ENCODE measurements at places on chromosomes 13 and 19.

GRCh38 chr13:111179908-111180760 lies 65.0 kb downstream of the ARHGEF7 start:
- no peak for DNase-seq

DNA sequence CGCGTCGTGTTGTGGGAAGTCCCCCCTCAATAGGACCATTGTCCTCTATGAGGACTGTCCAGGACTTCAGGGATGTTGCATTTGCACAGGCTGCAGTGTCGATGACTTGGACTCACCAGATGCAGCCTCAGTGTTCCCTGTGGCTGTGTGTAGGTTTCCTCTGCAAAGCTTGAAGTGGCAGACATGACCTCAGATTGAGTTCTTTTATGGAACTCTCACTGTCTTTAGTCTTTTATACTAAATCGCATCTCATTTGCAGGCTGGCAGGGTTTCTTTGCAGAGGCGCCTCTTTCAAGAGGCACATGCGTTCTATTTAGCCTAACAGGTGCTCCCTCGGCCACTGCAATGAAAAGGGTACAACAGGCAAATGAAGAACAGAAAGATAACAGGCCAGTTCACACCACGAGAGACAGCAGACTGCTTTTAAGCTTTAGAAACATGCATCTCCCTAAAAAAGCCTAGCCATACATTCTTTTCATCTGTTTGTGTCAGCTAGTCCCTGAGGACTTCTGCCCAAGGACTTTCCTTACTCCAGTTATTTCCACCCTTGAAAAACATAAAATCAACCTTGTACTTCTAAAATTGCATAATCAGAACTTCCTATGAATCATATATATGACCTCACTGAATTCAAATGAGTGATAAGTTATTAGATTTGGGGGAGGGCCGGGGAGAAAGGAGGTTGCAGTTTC lies 118.4 kb downstream of the RAB20 start:
- DNase-seq: no peak

DNA sequence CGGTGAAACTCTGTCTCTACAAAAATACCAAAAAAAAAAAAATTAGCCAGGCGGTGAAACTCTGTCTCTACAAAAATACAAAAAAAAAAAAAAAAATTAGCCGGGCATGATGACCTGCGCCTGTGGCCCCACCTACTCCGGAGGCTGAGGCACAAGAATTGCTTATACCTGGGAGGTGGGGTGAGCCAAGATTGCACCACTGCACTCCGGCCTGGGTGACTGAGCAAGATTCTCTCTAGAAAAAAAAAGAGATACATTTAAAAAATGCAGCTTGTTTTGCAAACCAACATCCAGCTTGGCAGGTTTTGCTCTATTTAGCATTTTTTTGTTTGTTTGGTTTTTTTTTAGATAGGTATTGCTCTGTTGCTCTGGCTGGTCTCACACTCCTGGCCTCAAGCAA lies 6.7 kb upstream of the PGPEP1 start:
- no peak for DNase-seq

DNA sequence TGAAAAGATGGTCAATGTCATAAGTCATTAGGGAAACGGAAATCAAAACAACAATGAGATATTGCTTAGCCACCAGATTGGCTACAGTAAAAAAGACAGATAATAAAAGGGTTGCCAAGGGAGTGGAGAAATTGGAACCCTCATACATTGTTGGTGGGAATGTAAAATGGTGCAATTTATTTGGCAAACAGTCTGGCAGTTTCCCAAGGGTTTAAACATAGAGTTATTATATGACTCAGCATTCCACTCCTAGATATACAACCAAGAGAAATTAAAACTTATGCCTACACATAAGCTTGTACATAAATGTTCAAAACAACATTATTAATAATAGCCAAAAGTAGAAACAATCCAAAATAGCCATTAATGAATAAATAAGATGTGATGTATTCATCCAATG lies 9.9 kb upstream of the ZNF227 start:
- DNase-seq: no peak

- peak; percentile 16 for DNase-seq
These were observed 1043.6 kb downstream of the UQCRFS1 start for GRCh38 chr19:28169168-28169887.

DNA sequence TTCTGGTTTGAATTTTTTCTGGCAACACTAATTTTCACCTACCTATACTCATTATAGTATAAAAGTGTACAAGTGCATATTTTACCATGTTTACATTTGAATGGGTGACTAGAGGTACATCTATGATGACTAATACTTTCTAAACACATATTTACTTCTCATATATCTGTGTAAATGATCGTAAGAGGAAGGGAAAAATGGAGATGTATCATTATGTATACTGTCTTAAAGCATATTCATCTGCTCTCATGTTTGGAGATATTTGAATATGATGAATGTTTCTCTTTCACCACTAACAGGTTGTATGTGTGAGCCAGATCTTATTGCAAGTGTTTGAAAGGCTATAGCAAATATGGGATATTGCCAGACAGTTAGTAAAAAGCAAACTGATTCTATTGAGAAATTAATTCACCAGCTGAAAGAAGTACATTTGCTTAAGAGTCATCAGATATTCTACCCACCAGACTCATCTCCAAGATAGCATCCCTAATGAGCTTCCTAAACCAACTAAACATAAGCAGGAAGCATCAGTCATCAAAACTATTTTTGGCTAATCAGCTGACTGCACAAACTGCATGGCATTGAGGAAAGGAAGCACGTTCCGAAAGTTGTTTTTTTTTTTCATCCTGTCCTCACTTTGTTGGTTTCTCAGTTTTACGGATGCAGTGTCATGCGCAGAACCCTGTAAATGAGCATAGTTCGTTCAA lies 738.2 kb downstream of the GPC5 start:
- DNase-seq: no peak

GRCh38 chr13:93709506-93710244 lies 483.1 kb downstream of the GPC6 start:
- no peak for DNase-seq

DNA sequence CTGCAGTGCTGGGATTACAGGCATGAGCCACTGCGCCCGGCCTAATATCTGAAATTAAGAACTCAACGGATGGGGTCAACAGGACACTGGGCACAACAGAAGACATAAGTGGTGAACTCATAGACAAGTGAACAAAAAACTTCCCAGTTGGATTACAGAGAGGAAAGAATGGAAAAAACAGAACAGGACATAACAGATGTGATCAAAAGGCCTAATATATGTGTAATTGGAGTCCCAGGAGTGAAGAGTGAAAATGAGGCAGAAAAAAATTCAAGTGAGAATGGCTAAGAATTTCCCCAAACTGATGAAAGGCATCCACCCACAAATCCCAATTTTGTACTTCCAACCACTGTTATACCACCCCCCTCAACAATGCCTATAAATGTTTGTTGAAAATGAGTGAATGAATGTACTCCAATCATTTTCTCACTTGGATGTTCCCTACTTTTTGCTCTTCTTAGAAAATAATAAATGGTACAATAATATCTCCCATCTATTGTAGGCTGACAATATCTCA lies 18.3 kb upstream of the ANGPTL8 start:
- no peak for DNase-seq

DNA sequence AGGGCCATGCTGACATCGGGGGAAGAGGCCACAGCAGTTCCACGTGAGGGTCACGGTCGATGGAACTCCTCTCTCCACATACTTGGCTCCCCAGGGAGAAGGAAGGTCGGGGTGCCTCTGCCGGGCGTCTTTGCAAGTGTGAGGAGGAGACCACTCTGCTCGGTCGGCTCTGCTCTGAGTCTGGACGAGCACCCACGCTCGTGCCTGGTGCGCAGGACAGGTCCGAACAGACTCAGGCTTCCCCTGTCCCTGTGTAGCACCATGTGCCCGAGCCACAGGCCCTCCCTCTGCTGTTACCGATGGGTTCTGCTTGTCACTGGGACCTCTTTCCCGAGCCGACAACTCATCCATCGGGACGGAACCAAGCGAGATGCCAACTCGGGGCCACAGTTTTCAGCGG lies 35.1 kb downstream of the TMEM255B start:
- DNase-seq: no peak

- no peak for DNase-seq
These were observed 15.4 kb downstream of the DNASE2 start for GRCh38 chr19:12865746-12866415.

- no peak for DNase-seq
These were observed at the start of gene DKKL1 for GRCh38 chr19:49363268-49364082. Gene DKKL1 (plus strand): TSS chr19:49363877. CDS start chr19:49363999, 122 bp downstream.

DNA sequence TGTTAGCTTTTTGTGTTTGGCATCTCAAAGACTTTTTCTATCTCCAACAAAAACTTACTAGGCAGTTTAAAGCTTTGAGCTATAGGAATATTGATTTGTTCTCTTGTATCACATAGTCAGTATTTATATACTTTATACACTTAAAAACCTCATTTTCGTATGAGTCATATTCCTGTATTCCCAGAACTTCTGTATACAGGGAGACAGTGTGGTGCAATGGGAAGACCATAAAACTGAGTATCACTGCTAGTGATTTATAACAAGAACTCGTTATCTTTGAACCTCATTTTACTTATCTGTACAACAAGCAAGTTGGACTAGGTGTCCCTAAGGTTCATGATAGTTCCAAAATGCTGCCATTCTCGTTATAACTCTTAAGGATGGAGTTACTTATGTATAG lies 6.3 kb downstream of the GPR180 start:
- no peak for DNase-seq

DNA sequence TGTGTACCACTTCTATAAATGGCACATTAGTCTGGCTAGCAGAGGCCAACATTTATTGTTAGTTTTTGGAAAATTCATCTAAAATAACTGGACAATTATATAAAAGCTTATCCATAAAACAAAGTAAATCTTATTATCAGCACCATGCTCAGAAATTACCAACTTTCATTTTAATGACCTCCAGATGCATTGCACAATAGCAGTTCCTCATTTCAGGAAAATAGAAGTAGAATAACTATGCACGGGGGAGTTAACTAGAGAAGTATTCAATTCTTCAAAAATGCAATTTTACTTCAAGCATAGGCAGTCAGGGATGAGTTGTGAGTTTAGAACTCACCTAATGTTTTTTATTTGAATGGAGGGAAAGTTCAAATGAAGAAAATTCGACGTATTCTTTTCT lies 1023.5 kb downstream of the PCDH17 start:
- no peak for DNase-seq

- DNase-seq: no peak
These were observed 61.9 kb downstream of the LHFPL6 start for GRCh38 chr13:39540929-39541605.

- no peak for DNase-seq
These were observed 210.8 kb upstream of the UBL3 start for GRCh38 chr13:30061217-30061616.

GRCh38 chr19:4063369-4064148 lies 3.1 kb downstream of the ZBTB7A start:
- DNase-seq: no peak

GRCh38 chr13:102400675-102401145 lies 1.1 kb downstream of the FGF14 start:
- no peak for DNase-seq

- DNase-seq: no peak
These were observed 11.6 kb downstream of the PARP4 start for GRCh38 chr13:24500977-24501376.

DNA sequence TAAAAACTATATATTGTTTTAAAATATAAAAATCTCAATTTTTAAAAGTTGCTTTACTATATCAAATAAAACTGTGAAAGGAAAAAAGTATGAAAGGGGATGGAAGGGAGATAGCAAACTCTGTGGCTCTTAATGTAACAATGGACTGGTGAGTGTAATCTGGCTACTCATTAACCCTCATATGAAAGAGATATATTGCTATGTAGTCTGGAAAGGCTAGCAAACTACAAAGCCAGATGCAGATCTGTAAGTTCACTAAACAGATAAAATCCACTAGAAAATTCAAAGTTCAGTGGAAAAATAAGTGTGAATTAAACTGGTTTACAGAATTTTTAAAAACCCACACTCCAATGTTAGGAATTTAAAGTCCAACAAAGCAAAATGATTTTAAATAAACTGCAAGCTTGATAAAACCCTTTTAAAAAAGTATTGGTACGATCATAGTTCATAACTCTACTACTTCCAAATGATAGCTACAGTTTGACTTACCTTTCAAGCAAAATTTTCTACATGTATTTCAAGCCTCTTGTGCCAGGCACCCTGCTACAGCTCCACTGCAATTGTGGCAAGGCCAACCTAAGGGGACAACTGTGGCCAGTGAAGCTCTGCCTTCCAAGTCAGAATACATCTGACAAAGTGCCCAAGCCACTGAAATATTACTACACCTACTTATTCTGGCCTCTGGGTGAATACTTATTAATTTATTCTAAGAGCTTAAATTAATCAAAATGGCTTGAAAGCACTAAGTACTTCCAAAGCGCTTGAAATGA lies 647 bp upstream of the ELF1 start:
- DNase-seq: no peak

- DNase-seq: no peak
These were observed 18.5 kb downstream of the UGGT2 start for GRCh38 chr13:96034662-96035061.

DNA sequence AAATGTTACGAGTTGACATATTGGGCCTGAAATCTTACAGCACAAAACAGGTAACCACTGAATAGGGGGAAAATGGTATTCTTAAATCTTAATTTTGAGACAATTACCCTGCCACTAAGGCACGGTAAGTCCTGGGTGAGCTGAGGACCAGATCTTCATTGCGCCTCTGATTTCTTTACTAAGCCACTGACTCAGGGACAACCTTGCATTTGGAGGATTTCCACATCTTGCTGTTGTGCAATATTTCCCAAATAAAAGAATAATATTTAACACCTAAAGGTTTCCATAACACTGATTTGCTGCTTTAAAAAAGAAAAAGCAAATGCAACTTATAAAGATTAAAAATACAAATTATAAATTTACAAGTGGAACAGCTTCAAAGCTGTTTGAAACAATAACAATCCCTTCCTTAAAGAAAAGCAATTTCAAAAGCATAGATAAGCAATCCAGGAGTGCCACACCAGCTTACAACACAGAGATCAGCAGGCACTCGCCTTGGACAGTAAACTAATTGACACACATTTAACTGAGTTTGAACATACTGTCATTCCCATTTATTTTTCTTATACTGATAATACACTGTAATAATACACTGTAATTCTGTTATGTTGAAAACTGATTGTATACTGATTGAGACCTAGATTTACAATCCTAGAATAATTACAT lies 79.6 kb upstream of the DOCK9 start:
- DNase-seq: no peak

DNA sequence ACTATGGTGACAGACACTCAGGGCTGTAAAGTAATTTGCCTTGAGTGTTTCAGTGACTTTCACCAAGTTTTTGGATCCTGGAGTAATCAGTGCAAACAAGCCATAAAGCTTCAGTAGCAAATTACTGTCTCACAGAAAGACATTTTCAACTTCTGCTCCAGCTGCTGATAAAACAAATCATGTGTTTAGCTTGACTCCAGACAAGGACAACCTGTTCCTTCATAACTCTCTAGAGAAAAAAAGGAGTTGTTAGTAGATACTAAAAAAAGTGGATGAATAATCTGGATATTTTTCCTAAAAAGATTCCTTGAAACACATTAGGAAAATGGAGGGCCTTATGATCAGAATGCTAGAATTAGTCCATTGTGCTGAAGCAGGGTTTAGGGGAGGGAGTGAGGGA lies 9.4 kb downstream of the ARGLU1 start:
- DNase-seq: no peak

All from NCI-H1105 (cell line).